ENCODE measurements at places on chromosomes 7 and 10.

GRCh38 chr10:3760083-3760482 lies 24.9 kb downstream of the KLF6 start:
- no peak for DNase-seq

DNA sequence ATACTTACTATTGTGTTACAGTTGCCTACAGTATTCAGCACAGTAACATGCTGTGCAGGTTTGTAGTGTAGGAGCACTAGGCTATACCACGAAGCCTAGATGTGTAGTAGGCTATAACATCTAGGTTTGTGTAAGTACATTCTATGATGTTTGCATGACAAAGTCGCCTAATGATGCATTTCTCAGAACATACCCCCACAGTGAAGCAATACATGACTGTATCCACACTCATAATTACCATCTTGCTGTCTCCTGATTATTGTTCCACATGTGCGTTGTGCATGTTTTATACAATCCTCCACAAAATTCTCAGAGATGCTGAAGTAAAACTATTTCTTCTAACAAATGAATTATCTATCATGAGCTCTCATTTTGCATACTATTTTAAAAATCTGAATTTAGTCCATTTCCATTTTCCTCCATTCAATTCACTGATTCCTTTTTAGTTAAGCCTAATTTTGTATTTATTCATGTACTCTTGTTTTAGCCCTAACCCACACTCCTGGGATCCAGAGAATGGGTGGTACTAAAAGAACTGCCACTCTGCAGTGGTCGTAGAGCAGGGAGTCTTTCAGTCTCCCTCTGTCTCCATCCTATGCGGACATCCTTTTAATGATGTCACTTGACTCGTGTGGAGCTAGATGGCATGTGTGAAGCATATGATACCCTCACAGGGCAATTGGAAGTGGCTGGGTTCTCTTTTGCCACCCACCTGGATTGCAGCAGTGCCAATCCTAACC lies 67.6 kb upstream of the CAV2 start:
- no peak for DNase-seq

- peak; percentile 18 for DNase-seq
Observed at GRCh38 chr10:131786756-131787605, 113.8 kb upstream of the PPP2R2D start.

- DNase-seq = no peak
Observed at GRCh38 chr10:70587045-70587658, 15.4 kb downstream of the PRF1 start.

DNA sequence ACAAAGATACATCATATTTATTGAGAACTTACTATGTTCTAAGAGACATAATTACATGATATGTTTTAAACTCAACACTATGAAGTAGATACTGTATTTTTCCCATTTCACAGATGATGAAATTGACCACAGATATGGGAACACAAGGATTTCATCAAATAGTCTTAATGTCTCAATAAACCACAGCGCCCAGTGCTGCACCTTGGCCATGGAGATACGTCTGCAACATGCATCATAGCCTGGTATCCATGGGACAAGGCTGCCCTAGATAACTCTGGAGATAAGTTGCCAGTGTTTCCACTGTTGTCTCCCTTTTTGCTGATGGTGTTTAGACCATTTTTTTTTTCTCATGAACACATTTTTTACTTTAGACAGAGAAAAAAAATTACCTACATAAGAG lies 97.5 kb downstream of the GNAT3 start:
- no peak for DNase-seq

- DNase-seq = peak; percentile 32
Observed at GRCh38 chr10:43197834-43198681, 59.8 kb downstream of the CSGALNACT2 start.

DNA sequence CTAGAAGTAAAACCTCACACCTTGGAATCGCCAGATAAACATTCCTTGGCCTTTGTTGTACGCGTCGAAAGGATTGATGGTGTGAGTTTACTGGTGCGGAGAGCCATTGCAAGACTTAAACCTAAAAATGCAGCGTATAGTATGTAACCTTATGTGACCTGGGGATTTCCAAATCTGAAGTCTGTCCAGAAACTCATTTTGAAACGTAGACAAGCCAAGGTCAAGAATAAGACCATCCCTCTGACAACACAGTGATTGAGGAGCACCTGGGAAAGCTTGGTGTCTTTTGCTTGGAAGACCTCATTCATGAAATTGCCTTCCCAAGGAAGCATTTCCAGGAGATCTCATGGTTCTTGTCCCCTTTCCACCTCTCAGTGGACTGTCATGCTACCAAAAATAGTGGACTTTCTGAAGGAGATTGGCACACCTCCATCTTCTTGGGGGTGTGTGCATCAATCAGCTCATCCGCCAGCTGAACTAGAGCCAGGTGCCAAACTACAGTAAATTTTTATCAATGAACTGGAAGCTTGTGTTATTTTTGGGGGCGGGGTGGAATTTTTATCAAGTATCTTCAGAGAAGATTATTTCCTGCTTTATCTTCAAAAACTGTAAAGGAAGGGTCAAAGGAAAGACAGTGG lies 8.1 kb downstream of the POR start:
- no peak for DNase-seq

DNA sequence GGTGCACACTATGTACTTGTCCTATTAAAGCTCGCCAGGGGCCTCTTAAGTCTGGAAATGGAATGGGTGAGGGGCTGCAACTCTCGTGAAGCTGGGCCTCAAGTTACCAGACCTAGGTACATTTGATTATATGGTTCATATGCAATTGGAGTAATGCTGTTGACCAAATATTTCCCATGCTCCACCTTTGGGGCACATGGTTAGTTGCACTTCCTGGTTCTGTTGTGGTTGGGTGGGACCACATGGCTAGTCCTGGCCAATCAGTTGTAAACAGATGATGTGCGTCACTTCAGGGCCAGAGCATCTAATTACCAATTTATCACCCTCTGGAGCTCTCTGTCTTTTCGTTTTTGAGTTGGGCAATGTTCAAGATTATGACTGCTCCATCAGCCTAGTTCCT lies 39.5 kb upstream of the OPN4 start:
- no peak for DNase-seq

- no peak for DNase-seq
Observed at GRCh38 chr7:41695661-41696322, 7.1 kb downstream of the INHBA start.

DNA sequence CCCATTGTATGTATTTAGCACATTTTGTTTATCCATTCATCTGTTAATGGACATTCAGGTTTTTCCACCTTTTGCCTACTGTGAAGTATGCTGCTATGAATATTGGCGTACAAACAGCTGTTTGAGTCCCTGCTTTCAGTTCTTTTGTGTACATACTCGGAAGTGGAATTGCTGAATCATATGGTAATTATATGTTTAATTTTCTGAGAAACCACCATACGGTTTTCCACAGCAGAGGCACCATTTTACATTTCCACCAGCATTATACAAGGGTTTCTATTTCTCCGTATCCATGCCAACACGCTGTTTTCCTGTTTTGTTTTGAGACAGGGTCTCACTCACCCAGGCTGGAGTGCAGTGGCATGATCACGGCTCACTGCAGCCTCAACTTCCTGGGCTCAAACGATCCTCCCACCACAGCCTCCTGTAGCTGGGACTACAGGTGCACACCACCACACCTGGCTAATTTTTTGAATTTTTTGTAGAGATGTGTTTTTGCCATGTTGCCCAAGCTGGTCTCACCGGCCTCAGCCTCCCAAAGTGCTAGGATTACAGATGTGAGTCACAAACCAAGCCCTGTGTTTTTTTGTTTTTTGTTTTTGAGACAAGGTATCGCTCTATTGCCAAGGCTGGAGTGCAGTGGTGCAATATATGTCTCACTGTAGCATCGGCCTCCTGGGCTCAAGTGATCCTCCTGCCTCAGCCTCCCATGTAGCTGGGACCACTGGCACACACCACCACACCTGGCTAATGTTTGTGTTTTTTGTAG lies 22.1 kb upstream of the FBXW4 start:
- DNase-seq = no peak

GRCh38 chr7:125358551-125359167 lies 429.0 kb upstream of the POT1 start:
- no peak for DNase-seq

GRCh38 chr10:124379609-124380193 lies 39.0 kb downstream of the OAT start:
- DNase-seq = no peak

DNA sequence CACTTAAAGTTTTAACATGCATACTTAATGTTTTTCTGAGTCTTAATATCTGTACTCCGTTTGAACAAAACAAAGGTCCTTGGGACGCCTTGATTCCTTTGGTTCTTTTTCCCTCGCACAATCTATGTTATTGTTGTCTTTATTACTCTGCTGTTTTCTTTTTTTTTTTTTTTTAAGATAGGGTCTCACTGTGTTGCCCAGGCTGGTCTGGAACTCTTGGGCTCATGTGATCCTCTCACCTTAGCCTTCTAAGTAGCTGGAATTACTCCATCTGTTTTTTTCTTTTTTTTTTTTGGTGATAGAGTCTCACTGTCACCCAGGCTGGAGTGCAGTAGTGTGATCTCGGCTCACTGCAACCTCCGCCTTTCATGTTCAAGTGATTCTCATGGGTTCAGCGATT lies 13.2 kb downstream of the MLLT10 start:
- DNase-seq = no peak

DNA sequence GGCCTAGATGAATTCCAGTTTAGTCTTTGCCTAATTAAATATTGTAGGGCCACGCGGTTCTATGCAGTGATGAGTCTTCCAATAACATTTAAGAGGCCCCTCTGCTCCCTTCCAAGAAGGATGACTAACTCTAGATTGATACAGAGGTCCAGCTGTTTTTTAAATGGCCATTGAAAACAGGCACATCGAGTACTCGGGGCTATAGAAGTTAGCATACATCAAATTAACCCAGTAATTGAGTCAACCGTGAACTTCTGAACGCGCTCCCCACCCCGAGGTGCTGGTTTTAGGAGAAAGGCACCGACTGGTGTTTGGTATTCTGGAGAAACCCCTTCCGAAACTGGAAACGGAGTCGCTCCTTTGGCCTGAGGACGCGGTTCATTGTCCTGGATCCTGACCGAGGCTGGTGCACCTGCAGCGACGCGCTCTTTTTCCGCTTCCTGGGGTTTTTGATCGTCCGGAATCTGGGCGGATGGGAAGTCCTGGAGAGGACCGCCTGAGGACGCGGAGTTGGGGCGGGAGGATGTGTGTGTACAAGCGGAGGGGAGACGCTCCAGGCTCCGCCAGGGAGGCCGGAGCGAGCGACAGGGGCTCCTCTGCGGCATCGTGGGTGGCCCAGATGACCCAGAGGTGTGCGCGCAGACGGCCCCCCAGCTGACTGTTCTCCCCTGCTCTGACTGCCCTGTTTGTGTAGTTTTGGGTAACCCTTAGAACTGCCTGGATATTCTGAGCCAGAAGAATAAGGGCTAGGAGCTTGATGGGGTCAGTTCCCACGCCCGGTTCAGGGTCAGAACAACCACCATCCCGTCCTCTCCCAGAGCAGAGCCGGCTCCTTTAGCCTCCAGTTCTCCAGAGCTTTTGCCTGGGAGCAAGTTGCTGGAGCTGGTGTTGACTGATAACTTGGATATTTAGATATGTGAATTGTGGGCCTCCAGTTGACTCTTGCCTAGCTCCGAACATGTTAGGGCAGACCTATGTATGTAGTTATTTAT lies 711 bp downstream of the FAM221A start:
- DNase-seq = peak; percentile 86

All from H9 (cell line).